Transverse colon (tissue), 4 donors: ENCODE measurements at places on chromosomes 3 and 15. TPM values are rescaled to one million over a fixed set of nuclear protein-coding genes. Genes with fewer than 3 reads are reported as not detected.

Gene CLRN1
- total RNA-seq, result not detected

GRCh38 chr3:156820692-156821080 lies 5.5 kb upstream of the LEKR1 start:
- no peaks in the 10 kb centered on the region for H3K36me3 ChIP-seq
- peaks cover 17% of the 10 kb centered on the region for H3K4me1 ChIP-seq
- DNase-seq, result no peak
- no peak overlapping the region for H3K4me3 ChIP-seq

- no peak overlapping the region for H3K27ac ChIP-seq
- peak; percentile 11 for DNase-seq
Measured at GRCh38 chr3:172370419-172370818, 77.8 kb downstream of the GHSR start.

DNA sequence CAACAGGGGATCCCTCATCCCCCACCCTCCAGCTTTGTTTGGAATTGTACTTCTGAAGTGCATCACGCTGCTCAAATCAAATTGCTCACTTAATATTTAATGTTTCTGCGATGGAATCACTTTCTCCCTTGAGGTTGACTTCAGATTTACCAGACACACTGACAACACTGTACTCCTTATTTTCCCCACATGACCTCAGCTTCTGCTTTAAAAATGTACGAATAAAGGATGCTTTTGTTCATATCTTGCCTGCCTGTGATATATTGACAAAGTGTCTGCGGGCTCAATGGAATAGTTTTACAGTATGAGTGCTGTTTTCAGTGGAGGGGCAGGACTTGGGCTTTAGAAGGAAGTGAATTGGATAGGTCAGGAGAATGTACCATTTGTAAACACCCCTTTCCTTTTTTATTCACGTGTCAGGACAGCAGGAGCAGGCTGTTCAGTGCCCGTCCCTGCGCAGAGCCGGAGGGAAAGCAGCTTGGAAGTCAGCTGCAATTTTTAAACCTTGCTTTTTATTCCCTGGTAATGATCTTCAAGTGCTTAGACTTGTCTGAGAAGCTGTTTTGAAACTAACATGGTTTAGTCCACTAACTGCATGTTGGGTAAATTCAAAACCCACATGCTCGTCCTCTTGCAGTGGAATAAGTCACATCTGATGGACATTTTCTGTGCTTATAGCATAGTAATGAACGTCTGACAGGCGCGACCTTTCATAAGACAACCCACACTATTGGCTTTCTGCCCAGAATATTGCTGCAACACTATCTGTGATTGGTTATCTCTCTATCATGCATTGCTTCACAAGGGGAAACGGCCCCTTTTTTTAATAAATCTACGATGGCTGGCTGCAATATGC lies 29.9 kb downstream of the MBNL1 start:
- H3K27ac ChIP-seq, result peak overlapping the region; percentile 89
- peaks cover 98% of the 10 kb centered on the region for H3K4me1 ChIP-seq
- H3K36me3 ChIP-seq, result no peaks in the 10 kb centered on the region
- H3K4me3 ChIP-seq, result peak overlapping the region; percentile 13

DNA sequence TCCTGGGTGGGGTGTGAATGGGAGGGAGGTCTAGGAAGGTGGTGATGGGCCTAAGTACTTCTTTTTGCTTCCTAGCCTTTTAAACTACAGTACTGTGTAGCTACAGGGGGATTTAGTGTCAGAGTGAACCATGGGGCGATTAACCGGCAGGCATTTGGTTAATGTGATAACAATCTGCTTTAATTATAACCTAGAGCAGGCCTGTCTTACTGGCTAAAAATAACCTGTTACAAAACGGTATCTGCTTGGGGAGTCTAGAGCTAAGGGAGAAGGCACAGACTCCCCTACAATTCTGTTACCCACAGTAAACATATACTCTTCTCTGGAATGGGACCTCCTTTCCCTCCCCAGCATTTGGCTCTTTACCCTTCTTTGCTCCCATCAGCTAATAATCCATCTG lies 85.4 kb downstream of the RBPMS2 start:
- H3K36me3 ChIP-seq, result no peaks in the 10 kb centered on the region
- peak overlapping the region; percentile 21 for H3K27ac ChIP-seq
- no peak overlapping the region for H3K4me3 ChIP-seq
- peaks cover 38% of the 10 kb centered on the region for H3K4me1 ChIP-seq
